ENCODE measurements at places on chromosomes 3 and 15.

DNA sequence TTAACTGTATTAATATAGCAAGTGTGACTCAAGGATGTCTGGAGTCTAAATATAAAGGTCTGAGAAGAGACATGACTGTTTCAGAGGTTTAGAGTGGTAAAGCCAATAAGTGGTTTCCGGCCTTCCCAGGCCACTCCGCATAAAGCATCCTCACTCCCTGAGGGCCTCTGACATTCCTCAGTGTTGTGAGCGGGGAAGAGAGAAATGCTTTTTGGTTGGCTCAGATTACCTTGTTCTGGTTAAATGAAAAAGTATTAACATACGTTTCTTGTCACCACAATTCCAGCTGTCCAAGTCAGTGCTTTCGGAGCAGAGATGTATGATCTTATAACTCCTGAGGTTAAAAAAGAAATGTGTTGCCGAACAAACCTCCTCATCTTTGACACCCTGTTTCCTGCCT is 103.8 kb downstream of the RBMS3 start:
- no peak for DNase-seq

- no peak for DNase-seq
Measured at GRCh38 chr3:47162697-47163168, 1.2 kb downstream of the SETD2 start.

- DNase-seq, result peak; percentile 40
Measured at GRCh38 chr3:157445857-157446256, 9.2 kb downstream of the PTX3 start.

DNA sequence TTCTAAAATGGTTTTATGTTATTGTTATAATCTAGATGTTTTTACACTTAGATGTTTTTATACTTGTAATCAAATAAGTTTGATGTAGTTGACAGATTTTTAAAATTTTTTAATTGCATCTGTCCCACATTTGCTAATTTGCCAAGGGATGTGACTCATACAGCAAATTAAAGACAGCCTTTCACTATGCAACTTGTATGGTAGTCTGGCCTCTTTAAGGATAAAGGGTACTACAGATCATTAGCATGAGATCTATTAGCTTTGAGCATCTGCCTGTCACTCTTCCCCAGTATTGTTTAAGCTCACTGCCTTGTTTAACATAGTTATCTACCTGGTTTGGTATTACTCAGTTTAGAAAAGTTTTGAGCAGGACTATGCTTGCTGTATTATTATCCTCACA is 83.0 kb downstream of the NPTN start:
- DNase-seq, result no peak

GRCh38 chr3:188943591-188943990 is 228.2 kb upstream of the TPRG1 start:
- DNase-seq, result no peak

DNA sequence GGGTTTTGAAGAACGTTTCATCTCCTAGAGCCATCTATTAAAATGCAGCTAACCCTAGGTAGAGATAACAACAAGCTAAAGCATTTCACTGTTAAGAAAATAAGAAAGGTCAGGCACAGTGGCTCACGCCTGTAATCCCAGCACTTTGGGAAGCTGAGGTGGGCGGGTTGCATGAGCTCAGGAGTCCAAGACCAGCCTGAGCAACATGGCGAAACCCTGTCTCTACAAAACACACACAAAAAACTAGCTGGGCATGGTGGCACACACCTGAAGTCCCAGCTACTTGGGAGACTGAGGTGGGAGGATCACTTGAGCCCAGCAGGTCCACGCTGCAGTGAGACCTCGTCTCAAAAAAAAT is 5.4 kb upstream of the TBC1D5 start:
- DNase-seq, result no peak

DNA sequence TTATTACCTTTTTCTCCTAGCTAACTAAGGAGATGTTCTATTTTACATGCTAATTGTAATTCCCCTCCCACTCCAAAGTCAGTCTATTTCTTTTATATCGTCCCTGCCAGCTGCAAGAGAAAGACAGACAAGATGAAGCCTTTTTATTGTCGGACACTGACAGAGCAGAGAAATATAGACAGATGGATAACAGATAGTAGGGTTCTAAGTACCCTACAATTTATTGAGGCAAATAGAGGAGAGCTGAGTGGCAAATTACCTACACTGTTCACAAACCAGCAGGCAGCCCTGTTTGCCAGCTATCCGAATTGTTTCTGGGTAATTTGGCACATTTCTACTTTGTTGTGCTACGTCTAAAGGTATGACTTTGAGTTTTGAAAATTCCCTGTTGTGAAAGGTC is 392.3 kb upstream of the ZNF717 start:
- DNase-seq, result no peak

DNA sequence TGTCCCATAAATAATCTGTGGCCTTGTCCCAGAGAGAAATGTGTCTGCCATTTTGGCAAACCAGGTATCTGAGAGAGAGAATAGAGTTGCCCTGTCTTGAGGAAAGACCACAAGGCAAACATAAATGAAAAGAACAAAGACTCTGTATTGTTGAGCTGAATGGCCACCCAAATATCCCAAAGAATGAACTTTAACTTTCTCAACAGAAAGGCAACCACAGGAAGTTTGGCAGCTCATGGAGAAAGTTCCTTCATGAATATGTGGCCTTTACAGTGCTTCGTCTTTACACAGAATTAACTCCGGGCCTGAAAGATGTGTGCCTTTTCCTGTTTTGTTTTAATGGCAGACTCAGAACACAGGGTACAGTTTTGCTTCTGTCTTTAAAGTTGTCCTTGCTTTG is 41.4 kb upstream of the THBS1 start:
- DNase-seq, result no peak

- DNase-seq, result no peak
Measured at GRCh38 chr15:81982808-81983207, 63.0 kb downstream of the MEX3B start.
